Thyroid gland (tissue), 4 donors: ENCODE measurements at places on chromosomes 6 and 20.

DNA sequence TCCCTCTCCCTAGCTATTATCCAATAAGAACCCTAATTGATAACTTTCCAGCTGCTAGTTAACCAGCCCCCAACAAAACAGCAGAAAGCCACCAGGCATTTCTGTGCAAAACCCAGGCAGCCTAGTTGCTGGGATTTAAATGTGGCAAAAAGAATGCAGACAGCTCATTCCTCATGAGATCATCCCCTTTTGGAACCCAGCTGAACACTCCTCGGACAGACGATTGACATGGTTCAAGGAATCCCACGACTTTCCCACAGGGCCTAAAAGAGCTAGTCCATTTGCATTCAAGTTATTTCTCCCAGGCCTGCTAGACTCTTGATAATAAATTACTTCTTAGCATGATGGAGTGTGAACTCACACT lies 24.0 kb downstream of the JAG1 start:
- no peak for DNase-seq

- DNase-seq, result no peak
Observed at GRCh38 chr6:144824018-144824417, 538.9 kb downstream of the UTRN start.

GRCh38 chr6:130671119-130671518 lies 156.1 kb upstream of the SMLR1 start:
- DNase-seq, result no peak

GRCh38 chr6:38012573-38012972 lies 193.0 kb downstream of the ZFAND3 start:
- DNase-seq, result peak; percentile 20

- no peak for DNase-seq
Observed at GRCh38 chr6:35356391-35356790, 14.0 kb downstream of the PPARD start.

DNA sequence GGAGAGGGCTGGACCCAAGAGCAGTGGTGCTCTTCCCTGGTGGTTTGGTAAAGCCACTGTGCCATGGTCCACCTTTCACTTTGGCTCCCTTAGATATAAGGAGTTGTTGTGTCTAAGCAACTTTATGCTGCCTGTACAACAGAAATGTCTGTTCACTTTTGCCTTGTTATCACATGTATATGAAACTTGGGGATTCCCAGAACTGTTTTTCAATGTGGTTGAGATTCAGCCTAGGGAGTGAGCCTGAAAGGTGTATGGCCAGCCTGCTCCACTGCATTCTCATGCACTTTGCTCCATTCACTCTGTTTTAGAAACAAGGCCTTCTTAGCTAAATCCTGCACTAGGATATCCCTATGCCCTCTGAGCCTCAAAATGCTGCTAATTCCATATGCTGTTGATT lies 234.5 kb upstream of the THEMIS start:
- DNase-seq, result no peak

DNA sequence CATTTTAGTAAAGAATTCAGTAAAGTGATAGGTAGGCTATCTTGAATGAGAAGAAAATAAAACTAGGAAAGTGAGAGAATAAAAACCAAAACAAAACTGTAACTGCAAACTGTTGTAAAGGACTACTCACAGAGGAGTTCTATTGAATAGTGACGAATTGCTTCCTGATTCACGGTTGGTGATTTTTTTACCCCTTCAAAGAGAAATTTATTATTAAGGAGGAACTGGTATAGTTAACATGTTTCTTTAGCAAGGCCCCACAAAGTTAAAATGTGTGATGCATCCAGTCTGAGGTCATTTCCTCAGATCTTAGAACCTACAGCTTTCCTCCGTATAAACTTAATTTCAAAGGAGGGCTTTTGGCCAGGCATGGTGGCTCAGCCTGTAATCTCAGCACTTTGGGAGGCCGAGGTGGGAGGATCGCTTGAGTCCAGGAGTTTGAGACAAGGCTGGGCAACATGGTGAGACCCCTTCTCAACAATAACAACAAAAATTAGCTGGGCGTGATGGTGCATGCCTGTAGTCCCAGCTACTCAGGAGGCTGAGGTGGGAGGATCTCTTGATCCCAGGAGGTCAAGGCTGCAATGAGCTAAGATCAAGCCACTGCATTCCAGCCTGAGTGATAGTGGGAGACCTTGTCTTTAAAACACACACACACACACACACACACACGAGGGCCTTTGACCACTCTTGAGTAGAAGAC lies 8.3 kb downstream of the PRDM1 start:
- no peak for DNase-seq

GRCh38 chr20:32034581-32035425 lies 17.2 kb upstream of the HCK start:
- DNase-seq, result no peak

DNA sequence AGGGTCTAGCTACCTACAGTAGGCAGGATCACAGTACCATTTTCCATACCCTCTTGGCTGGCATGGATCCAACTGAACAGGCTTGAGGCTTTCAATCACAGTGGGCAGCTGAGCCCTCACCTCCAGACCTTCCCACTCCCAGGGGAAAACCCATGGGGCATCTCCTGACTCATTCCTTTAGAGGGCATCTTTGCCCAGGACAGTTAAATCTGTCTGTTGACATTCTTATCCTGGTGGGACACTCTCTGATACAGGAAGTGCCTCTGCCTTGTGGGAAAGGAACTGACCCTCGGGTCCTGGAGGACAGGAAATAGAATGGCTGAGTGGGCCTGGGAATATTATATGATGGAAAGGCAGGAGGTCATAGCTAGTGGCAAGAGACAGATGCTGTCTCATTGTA lies 10.2 kb upstream of the EPB41L1 start:
- DNase-seq, result peak; percentile 11
